Activated CD4-positive, CD25-positive, alpha-beta regulatory T cell treated with anti-CD3 and anti-CD28 coated beads, Interleukin-2, amount 50 U/mL, for 24 hours (primary cell): ENCODE measurements at places on chromosomes 3 and 15.

GRCh38 chr3:8651418-8652323 lies 7.1 kb upstream of the SSUH2 start:
- no peak for ATAC-seq

DNA sequence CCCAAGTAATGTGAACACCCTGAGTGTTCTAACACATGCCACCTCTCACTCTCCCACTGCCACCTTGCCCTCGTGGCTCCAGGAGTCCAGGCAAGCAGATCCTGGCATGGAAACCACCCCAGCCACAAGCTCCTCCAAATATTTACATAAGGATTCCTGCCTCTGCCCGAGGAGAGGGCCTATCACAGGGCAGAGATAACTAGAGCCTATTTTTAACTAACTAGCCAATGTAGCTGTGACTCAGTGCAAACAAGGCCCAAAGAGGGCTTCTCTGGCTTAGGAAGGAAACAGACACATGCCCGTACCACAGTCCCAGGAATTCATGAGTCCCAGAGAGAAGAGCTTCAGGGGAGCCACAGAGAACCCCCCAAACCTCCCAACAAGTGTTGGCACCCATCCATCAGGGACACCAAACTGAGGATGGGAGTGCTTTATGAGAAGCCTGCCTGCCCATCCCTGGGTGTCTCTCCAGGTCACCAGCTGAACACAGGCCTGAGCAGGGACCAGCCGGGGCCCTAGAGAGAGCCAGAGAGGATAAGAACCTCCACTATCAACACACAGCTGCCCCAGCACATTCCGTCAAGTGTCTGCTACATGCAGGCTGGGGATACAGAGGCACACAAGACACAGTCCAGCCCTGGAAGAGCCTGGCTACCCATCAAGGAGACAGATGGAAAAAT lies 9.2 kb downstream of the FYCO1 start:
- ATAC-seq = no peak

GRCh38 chr15:65740148-65740547 lies 51.9 kb downstream of the DENND4A start:
- no peak for ATAC-seq

- ATAC-seq = no peak
These were observed 38.1 kb downstream of the CHAC1 start for GRCh38 chr15:40991355-40991754.

GRCh38 chr3:152589644-152590043 lies 245.3 kb upstream of the P2RY1 start:
- no peak for ATAC-seq

GRCh38 chr3:42678447-42678846 lies 6.9 kb upstream of the KLHL40 start:
- ATAC-seq = no peak
